ENCODE measurements at places on chromosomes 12 and 14.

- no peak for DNase-seq
Observed at GRCh38 chr12:121789800-121790728, 3.4 kb downstream of the RHOF start.

GRCh38 chr14:79011091-79011919 is 841.1 kb downstream of the NRXN3 start:
- DNase-seq: peak; percentile 85

GRCh38 chr12:42873401-42873800 is 283.9 kb upstream of the PRICKLE1 start:
- no peak for DNase-seq

GRCh38 chr12:130461839-130462557 is 124.3 kb downstream of the PIWIL1 start:
- no peak for DNase-seq

- no peak for DNase-seq
Observed at GRCh38 chr12:116172224-116172849, 105.2 kb downstream of the MED13L start.

GRCh38 chr12:101459642-101460346 is 15.3 kb upstream of the SPIC start:
- DNase-seq: peak; percentile 14

DNA sequence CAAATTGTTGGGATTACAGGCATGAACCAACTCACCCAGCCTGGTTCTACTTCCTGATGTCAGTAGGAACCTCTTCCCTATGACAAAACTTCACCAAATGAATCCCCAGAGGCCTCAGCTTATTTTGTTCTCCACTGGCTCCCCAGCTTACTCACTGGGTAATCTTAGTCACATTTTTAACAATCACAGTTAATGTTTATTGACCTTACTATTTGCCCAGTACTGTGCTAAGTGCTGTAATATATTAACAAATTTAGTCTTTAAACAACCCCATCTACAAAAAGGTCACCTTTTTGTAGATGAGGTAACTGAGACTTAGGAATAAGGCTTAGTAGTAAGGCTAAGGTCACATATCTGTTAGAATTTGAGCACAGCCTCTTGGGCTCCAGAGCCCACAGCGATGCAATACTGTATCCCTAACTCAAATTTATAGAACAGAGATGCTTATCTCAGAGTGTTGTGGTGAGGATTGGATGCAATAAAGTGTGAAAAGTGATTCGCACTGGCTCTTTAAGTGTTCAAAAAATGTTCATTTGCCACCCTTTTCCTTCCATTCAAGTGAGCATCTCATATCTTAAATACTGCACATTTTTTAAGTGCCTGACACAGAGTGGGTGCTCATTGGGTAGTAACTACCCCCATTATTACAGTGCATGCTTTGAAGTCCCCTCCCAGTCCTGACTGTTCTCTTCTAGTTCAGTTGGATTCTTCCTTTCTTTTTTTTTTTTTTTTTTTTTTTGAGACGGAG is 146.4 kb upstream of the ARHGAP5 start:
- peak; percentile 54 for DNase-seq

- DNase-seq: no peak
Observed at GRCh38 chr14:103872481-103873113, 25.2 kb upstream of the PPP1R13B start.

DNA sequence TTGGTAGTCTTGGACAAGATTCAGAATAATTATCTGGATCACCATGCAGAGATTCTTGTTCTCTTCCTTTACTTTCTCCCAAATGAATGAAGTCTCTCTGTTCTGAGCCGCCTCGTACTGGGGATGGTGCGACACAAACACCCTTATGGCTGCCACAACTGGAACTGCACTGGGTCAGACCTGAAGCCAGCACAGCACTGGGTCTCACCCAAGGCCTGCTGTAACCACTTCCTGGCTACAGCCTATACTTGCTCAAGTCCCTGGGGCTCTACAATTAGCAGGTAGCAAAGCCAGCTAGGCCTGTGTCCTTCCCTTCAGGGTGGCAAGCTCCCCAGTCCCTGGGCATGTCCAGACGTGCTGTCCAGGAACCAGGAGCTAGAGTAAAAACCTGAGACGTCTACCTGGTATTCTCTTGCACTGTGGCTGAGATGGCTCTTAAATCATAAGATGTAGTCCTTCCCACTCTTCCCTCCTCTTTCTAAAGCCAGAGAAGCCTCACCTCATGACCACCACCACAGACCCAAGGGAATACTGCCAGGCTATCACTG is 27.6 kb downstream of the IFNG start:
- no peak for DNase-seq

DNA sequence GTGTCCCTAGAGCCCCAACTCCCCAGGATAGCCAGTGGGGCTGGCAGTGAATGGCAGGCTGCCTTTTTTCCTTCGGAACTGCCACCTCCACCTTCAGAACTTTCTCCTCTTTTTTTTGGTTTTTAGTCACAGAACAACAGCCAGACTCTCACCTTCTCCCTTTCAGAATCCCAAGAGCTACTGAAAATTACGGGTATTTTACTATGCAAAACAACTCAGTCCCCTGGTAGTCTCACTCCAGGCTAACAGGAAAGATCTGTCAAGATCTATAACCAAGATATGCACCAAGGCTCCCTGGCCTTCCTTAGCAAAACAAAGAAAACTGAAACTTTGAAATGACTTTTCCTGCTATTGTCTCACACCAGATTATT is 12.5 kb downstream of the PLEKHG6 start:
- DNase-seq: no peak

GRCh38 chr12:65856521-65856920 is 32.2 kb downstream of the HMGA2 start:
- no peak for DNase-seq

DNA sequence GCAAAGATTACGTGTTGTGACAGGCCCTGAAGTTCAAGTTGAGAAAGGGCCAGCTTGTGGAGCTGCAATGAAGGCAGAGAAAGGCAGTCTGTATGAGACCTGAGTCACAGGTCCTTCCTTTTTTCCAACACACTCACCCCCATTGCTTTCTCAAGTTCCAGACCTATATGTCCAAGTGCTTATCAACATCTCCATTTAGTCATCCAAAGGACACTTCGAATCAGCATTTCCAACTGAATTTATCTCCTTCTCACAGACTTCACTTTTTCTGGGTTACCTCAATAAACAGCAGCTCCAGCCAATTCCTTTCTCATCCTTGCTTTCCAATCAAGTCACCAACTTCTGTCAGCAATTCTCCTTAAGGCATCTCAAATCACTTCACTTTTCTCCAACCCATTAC is 56.4 kb upstream of the KIF21A start:
- no peak for DNase-seq

DNA sequence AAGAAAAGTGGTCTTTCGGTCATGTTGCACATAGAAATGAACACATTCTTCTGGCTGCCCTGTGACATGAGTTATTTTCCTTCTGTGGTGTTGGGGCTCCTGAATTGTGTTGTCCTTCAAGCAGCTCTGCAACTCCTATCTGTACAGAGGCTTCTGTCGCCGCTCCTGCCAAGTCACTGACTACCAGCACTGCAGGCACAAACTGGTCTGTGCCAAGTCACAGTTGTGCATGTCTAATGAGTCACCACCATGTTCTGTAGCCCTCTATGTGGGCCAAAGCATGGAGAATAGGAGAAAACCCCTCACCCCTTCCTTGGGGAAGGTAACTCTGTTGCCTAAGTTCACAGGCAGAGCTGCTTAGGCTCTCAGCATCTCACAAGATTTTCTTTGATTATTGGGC is 283.3 kb downstream of the RPL10L start:
- no peak for DNase-seq

DNA sequence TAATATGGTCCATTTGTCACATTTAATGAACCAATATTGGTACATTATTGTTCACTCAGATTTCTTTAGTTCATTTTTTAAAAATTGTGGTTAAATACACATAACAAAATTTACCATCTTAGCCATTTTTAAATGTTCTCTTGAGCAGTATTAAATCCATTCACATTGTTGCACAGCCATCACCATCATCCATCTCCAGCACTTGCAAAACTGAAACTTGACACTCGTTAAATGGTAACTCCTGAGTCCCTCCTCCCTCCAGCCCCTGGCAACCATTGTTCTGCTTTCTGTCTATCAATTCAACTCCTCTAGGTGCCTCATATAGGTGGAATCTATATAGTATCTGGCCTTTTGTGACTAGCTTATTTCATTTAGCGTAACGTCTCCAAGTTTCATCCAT is 86.4 kb downstream of the ACACB start:
- DNase-seq: no peak

GRCh38 chr14:80215756-80216581 is 4.7 kb upstream of the DIO2 start:
- no peak for DNase-seq

All from EL (cell line).